ENCODE measurements at places on chromosomes 12 and 14.

DNA sequence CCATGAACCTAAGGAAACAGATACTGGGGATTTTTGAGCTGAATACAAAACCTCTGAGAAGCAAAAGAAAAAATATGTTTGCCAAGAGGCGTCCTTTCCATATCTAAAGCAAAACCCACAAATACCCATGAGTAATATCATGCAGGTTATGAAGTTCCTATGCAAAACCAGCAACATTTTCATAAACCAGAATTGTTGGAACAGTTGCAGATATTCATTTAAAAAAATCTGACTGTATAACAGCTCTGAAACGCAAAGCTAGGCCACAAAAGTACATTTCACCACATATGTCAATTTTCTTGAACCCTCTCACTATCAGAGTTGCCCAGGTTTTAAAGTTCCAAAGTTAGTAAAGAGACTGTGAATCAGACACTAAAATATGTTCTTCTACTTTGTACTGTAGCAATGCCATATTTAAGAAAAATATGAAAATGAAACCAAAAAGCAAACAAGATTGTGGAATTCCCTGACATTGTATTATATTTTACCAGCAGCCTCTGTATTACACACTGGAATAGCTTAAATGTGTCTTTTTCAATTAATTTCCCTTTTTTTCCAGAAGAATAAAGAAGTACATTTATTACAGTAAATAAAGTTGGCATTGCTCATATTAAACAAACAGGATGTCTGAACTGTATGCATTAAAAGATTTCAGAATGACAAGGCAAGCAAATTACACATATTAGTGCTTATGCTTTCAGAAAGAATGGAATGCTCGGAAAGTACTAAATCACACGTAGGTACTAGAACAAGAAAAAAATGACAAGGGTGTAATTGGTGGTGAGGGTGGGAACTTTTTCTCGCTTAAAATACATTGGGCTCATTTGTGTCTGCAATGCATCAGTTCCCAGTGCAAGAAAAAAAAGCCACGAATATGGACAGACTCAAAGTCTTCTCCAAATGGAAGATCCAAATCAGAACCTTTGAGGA, 33.6 kb upstream of the HIF1A start:
- DNase-seq: no peak

GRCh38 chr12:79659961-79660431, 30.8 kb downstream of the PAWR start:
- no peak for DNase-seq

DNA sequence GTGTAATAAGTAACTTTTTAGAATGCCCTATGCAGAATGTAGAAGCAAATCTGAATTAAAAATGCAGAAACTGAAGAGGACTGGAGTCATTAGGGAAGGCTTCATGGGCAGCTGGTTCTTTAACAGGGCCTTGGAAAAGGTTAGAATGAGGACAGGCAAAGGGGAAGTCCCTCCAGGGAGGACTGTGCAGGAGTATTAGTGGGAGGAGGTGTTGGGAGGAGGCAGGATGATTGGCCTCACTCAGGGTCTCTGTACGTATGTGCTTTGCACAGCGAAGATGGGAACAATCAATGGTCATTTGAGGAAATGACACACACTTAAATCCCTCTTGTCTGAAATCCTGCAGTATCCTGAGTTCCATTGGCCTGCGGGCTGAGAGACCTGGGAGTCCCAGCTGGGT, 119.7 kb downstream of the PTCSC3 start:
- no peak for DNase-seq

- DNase-seq: no peak
Measured at GRCh38 chr14:20498622-20499021, 6.7 kb upstream of the RNASE10 start.

DNA sequence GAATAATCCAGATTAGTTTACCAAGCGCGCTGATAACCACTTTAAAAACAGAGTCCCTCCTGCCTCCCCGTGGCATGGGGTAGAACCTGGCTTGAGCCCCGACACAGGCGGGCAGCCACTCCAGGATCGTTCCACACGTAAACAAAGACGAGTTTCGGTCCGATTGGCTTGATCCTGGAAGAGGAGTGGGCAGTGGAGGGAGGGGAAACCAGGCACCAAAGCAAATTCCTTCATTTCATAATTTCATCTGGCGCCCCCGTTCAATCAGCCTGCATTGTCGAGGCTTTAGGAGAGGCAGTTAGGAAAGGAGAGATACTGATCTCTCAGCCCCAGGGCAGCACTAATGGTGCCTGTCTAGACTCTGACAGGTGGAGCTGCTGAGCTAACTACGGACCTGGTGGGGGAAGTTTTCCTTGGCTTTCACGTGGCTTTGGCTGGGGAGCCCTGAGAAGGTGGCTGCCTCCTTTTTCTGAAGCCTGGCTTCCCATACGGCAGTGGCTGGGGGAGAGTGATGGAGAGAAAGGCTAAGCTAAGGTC, 751 bp upstream of the GPRC5A start:
- DNase-seq: no peak

GRCh38 chr12:49552425-49552824, 13.6 kb downstream of the KCNH3 start:
- no peak for DNase-seq

All from stimulated activated CD4-positive, alpha-beta T cell treated with anti-CD3 and anti-CD28 coated beads, Interleukin-15, amount 100 ng/mL, for 1 hour (primary cell).